Aorta (tissue), 5 donors: ENCODE measurements at places on chromosomes 13 and 19. TPM values are rescaled to one million over a fixed set of nuclear protein-coding genes. Genes with fewer than 3 reads are reported as not detected.

BAX gene
- total RNA-seq = 79.9 TPM

HSPB6 gene
- 152 TPM for total RNA-seq

ZNF560 gene
- total RNA-seq = not detected

ZGLP1 gene
- total RNA-seq = 1.3 TPM

HSH2D gene
- total RNA-seq = 1.3 TPM

ZNF135 gene
- total RNA-seq = 6.6 TPM

CYP4F22 gene
- not detected for total RNA-seq

KCNJ14 gene
- 1.1 TPM for total RNA-seq

NALCN gene
- total RNA-seq = 16.2 TPM

FARP1 gene
- total RNA-seq = 39.0 TPM

MYH14 gene
- total RNA-seq = 5.9 TPM

CERS4 gene
- 23.6 TPM for total RNA-seq

ZNF578 gene
- total RNA-seq = 3.8 TPM

LINGO3 gene
- not detected for total RNA-seq

PARP4 gene
- total RNA-seq = 52.6 TPM

KLK4 gene
- not detected for total RNA-seq

KIR2DL4 gene
- not detected for total RNA-seq

AP1M2 gene
- total RNA-seq = not detected

LSM4 gene
- 32.2 TPM for total RNA-seq

ZIC2 gene
- total RNA-seq = not detected

ZNF90 gene
- total RNA-seq = 6.5 TPM

MAN2B1 gene
- 74.8 TPM for total RNA-seq

KLK15 gene
- total RNA-seq = not detected

ADGRE3 gene
- total RNA-seq = not detected

PSG11 gene
- total RNA-seq = not detected

PBX4 gene
- total RNA-seq = 1.4 TPM

C1QTNF9B gene
- 0.93 TPM for total RNA-seq

TMEM221 gene
- total RNA-seq = 0.30 TPM

IGSF23 gene
- total RNA-seq = not detected

NCAN gene
- total RNA-seq = not detected

CGB8 gene
- not detected for total RNA-seq

ZNF442 gene
- 3.6 TPM for total RNA-seq

C19orf38 gene
- total RNA-seq = 2.0 TPM

ZNF614 gene
- total RNA-seq = 9.3 TPM

SLC10A2 gene
- total RNA-seq = not detected

ZNF569 gene
- 6.7 TPM for total RNA-seq

SLC8A2 gene
- 0.23 TPM for total RNA-seq

CD37 gene
- total RNA-seq = 18.3 TPM

NLRP5 gene
- not detected for total RNA-seq

CALM3 gene
- 212 TPM for total RNA-seq

ATP8A2 gene
- 0.24 TPM for total RNA-seq

SIGLECL1 gene
- not detected for total RNA-seq

CALR3 gene
- not detected for total RNA-seq

ICAM4 gene
- 2.8 TPM for total RNA-seq

KLK3 gene
- total RNA-seq = not detected

ZNF616 gene
- 8.1 TPM for total RNA-seq

ZNF432 gene
- total RNA-seq = 22.0 TPM

LYPD3 gene
- total RNA-seq = 1.2 TPM

ACP4 gene
- not detected for total RNA-seq

LRP3 gene
- 21.6 TPM for total RNA-seq

SKA3 gene
- total RNA-seq = 2.3 TPM

ZNF433 gene
- total RNA-seq = 5.5 TPM
